Activated CD4-positive, alpha-beta T cell treated with anti-CD3 and anti-CD28 coated beads for 1 hour (primary cell): ENCODE measurements at places on chromosomes 5 and 9.

- DNase-seq: no peak
Observed at GRCh38 chr5:17156463-17156862, 61.0 kb upstream of the BASP1 start.

- no peak for DNase-seq
Observed at GRCh38 chr5:59725392-59725767, 168.1 kb downstream of the PDE4D start.

DNA sequence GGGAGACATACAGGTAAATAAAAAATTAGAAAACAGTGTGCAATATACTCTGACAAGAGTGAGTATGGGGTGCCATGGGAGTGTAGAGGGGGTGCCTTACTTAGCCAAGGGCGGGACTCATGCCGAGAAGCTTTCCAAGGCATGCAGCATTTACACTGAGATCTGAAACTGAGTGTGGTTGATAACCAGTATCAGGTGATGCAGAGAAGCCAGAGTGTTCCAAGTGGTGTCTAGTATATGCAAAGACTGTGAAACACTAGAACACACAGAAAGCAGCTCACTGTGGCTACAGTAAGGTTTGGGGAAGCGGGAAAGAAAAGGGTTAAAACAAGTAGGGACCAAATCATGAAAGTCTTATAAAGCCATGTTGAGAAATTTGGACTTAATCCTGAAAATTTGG, 30.5 kb upstream of the ERBIN start:
- DNase-seq: no peak

GRCh38 chr5:14707811-14708390, 43.4 kb downstream of the OTULIN start:
- no peak for DNase-seq

- DNase-seq: no peak
Observed at GRCh38 chr5:103393101-103393754, 134.7 kb downstream of the MACIR start.

- DNase-seq: no peak
Observed at GRCh38 chr5:159091596-159092331, 8.0 kb downstream of the EBF1 start.

DNA sequence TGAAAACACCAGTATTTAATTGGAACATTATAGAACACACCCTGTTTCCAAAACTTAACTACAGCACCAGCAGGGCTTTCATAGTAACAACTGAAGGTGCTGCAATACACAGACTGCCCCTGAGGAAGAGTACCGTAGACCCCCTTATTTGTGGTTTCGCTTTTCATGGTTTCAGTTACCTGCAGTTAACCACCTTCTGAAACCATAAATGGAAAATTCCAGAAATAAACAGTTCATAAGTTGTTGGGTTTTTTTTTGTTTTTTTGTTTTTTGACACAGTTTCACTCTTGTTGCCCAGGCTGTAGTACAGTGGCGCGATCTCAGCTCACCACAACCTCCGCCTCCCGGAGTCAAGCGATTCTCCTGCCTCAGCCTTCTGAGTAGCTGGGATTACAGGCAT, 9.5 kb upstream of the GLDC start:
- DNase-seq: no peak

GRCh38 chr9:95729046-95729445, 146.4 kb upstream of the ERCC6L2 start:
- no peak for DNase-seq

DNA sequence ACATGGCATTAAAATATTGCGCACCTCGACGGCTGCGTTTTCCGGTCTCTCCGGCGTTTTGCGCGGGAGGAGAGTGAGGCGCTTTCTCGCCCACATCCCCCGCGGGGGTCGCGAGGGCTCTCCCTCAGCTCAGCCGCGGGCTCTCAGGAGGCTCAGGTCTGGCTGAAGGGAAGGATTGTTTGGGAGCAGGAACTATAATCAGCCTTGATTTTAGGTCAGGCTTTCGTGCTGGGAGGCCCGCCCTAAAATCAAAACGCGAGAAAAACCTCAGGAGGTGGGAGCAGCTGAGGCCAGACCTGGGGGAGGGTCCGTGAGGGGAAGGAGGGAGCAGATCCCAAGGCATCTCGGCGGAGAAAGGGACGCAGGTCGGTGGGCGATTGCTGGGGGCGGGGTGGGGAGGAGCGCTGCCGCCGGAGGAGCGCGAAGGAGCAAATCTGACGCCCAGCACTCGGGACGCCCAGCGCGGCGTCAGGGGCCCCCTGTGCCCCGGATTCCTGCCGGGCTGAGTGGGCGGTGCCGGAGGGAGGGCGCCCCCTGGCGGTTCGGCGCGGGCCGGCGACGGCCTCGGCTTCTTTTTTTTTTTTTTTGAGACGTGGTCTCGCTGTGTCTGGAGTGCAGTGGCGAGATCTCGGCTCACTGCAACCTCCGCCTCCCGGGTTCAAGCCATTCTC, 18.7 kb upstream of the RNF130 start:
- DNase-seq: peak; percentile 69

DNA sequence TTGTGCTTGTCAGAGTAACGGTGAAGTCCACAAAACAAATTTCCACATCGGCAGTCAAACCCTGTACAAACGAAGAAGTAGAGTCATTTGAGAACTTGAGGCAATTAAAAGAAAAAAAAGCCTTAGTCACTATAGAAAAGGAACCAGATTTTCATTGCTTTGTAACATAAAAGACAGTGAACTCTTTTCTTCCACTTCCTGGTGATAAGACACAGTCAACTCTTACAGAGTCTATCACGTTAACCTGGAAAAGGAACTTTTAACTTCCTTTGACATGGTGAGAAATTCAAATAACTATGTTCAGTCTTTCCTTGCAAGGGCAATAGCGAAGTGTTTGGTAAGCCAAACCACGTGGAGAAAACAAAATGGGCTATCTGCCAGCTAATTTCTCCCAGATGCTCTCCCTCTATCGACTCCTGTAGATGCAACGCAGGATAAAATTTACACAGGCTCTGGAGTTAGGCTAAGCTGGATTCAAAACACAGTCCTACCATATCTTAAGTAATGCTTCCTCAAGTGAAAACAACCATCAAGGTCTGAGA, 8.9 kb downstream of the ZFAND5 start:
- DNase-seq: no peak

- no peak for DNase-seq
Observed at GRCh38 chr5:138282920-138283742, 8.7 kb upstream of the GFRA3 start.

- DNase-seq: no peak
Observed at GRCh38 chr9:18106006-18106560, 367.9 kb upstream of the ADAMTSL1 start.

GRCh38 chr5:123557907-123558306, 45.9 kb downstream of the CSNK1G3 start:
- DNase-seq: no peak

GRCh38 chr5:99587983-99588382, 659.2 kb upstream of the CHD1 start:
- no peak for DNase-seq

GRCh38 chr5:119368238-119368630, 12.4 kb downstream of the TNFAIP8 start:
- DNase-seq: no peak

DNA sequence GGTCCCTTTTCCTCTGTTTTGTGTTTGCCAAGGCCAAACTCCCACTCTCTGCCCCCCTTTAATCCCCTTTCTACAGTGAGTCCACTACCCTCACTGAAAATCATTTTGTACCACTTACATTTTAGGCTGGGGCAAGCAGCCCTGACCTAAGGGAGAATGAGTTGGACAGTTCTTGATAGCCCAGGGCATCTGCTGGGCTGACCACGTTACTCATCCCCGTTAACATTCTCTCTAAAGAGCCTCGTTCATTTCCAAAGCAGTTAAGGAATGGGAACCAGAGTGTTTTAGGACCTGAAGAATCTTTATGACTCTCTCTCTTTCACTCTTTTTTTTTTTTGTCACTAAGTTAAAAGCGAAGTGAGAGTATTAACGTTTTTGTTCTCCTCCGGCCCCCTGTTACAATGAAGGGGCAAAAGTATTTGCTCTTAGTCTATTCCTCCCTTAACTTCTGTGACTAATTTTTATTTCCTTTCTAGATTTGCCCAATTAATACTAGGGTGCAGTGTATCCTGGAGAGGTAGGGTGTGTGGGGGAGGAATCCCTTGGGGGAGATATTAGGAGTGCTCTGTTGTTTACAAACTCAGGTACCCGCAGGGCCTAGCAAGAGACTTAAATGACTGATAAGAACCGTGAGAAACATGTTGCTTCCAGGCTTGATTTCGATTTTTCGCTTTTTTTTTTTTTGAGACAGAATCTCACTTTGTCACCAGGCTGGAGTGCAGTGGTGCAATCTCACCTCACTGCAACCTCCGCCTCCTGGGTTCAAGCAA, 14.7 kb downstream of the GM2A start:
- no peak for DNase-seq

GRCh38 chr9:123127512-123128075, 94.1 kb downstream of the GPR21 start:
- DNase-seq: no peak
